Panc1 (cell line): ENCODE measurements at places on chromosomes 12 and 14. TPM values are rescaled to one million over a fixed set of nuclear protein-coding genes. Genes with fewer than 3 reads are reported as not detected.

Gene OSGEP
- 26.6 TPM for total RNA-seq

Gene ACSS3
- total RNA-seq, result 0.10 TPM

Gene VPS33A
- 35.2 TPM for total RNA-seq

Gene OVCH1
- total RNA-seq, result not detected

Gene SPATS2
- total RNA-seq, result 56.3 TPM

Gene NFKBIA
- 99.4 TPM for total RNA-seq

Gene SMCO2
- 0.36 TPM for total RNA-seq

Gene DDIT3
- total RNA-seq, result 47.2 TPM

Gene DPPA3
- not detected for total RNA-seq

Gene SRRM4
- total RNA-seq, result not detected

Gene PPP1R13B
- 19.0 TPM for total RNA-seq

Gene TRHDE
- 1.9 TPM for total RNA-seq

Gene LTBR
- 3.1 TPM for total RNA-seq

Gene PIWIL1
- total RNA-seq, result not detected

Gene INHBC
- not detected for total RNA-seq

Gene KRT86
- 1.1 TPM for total RNA-seq

Gene SCARB1
- 359 TPM for total RNA-seq

Gene ZBTB39
- 5.8 TPM for total RNA-seq

Gene SERPINA6
- total RNA-seq, result not detected

Gene SNRNP35
- total RNA-seq, result 16.5 TPM

Gene BCL7A
- 14.5 TPM for total RNA-seq

Gene COX8C
- not detected for total RNA-seq

Gene TTC8
- 12.4 TPM for total RNA-seq

Gene STAC3
- total RNA-seq, result 0.87 TPM
